ENCODE measurements at places on chromosomes 11 and 22.

DNA sequence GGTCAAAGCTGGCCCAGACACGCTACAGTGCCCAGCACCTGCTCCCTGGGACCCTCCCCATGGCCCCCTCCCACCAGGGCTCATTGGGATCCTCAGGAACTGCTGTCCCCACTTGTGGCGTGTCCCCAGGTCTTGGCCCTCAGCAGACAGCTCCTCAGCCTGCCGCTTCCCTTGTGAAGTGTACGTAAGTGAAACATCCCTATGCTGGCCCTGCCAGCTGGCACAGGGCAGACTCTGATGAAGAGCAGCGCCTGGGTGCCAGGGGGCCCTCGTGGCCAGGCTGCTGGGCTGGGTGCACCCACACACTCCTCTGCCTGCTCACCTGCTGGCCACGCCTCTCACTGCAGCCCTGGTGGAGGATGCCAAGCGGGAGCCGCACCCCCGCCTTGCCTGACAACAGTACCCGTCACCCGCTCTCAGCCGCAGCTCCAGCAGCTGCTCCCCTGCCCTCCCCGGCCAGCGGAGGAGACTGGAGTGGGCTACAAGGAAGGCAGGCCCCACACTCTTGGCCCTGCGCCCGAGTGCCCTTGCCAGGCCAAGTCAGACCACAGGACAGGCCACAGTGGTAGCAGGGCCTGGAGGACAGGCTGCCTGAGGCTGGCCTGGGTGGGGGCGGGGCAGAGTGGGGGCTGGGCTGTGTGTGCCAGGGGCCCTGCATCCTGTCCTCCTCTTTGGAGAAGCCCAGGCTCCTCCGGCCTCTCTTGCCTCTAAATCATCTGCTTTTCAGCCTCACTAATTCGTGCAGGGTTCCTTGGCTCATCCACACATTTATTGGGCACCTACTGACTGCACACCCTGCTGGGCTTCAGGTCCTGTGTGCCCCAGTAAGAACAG, 39.5 kb downstream of the IGF2 start:
- DNase-seq: peak; percentile 65

GRCh38 chr22:32809786-32810554, 8.5 kb downstream of the TIMP3 start:
- DNase-seq: no peak

DNA sequence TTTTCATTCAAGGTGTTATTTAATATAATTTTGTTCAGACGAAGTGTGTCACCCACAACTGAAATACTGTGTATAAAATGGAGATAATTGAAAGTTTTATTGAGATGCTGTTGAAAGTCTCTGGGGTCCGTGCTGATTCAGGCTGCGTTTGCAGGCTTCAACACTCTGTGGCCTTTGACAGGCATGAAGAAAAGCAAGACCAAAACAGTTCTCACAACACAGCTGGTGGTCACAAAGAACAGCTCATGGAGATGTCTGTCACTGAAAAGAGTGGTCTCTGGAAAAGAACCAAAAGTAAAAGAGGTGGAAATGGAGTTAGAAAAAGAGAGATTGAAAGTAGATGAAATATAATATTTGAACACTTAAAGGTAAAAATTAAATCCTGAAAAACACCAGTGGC, 9.8 kb upstream of the MPPED2 start:
- no peak for DNase-seq

- DNase-seq: no peak
Measured at GRCh38 chr22:32864041-32864440, 62.5 kb downstream of the TIMP3 start.

- DNase-seq: no peak
Measured at GRCh38 chr11:62122076-62122475, 1.7 kb upstream of the INCENP start.

- no peak for DNase-seq
Measured at GRCh38 chr11:96538622-96539021, 148.8 kb downstream of the JRKL start.

- peak; percentile 71 for DNase-seq
Measured at GRCh38 chr22:25111579-25112517, 87.8 kb upstream of the CRYBB3 start.

- DNase-seq: no peak
Measured at GRCh38 chr11:130480711-130481140, 32.3 kb downstream of the ADAMTS15 start.

DNA sequence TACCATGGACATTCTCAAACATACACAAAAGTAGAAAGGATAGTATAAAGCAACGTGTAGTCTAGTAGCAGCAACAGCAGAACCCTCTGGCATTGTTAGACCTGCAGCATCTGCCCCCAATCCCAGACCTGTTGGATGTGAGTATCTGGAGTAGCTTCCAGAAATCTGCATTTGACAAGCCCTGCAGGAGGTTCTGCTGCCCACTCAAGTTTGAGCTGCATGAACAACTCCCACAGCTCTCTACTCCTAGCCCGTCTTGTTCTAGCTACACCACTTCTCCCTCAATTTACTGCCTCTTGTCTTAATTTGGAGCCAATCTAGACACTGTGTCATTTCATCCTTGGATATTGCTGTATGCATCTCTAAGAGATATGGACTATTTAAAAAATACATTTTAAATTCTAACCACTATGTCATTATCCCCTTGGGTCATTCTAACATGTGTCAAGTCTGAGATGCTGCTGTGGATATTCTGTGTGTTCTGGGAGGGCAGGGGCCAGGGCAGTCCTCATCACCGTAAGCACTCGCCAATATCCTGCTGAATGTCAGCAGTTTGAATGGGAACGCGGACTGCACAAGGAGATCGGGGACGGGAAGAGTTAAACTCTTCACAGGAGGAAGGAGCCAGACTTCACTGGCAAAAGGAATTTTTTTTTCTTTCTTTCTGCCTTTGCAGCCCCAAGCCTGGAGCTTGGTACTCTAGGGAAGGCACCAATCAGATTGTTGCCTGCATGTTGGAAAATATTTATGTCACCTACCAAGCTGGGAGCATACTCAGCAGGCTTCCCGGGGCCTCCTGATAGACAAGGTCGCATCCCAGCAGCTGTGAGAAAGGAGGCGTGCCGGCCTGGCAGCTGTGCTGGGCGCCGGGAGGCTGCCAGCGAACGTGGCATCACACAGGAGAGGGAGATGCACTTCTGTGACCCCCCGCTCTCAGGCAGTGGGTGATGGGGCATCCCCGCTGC, 429.0 kb downstream of the MIAT start:
- no peak for DNase-seq

DNA sequence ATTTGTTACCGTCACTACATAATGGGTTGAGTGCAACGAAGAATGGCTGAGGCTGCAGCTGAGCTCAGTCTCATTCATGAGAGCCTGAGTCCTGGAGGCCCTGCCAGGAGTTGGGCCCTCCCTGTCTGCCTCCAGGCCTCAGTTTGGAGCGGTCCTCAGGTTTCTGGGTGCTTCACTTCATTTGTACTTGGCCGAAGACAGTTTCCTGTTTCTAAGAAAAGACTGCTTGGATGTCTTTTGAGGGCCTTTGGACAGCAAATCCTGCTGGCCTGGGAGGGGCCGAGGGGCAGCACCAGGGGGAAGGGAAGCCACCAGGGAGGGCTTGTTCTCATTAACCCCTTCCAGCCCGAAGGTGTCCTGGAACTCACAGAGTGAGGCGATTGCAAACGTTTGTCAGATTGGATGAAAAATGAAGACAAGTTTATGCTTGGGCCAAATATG, 163.1 kb downstream of the ETS1 start:
- DNase-seq: no peak

DNA sequence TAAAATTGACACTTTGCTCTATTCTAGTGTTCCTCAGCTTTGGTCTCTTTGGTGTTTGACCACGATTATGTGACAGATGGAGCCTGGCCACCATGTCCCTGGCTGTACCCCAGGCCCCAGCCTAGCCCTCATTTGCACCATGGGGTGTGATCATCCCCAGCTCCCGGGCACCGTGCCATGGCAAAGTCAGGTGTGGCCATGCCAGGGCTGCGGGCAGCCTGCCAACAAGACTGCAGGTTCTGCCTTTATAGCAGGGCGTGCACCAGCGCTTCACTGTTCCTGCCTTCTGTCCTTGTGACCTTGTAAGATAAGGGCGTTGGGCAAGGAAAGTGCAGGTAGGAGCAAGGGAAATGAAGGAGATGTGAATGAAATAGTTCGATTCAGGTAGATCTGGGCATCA, 22.4 kb upstream of the APOBEC3A start:
- DNase-seq: peak; percentile 99

DNA sequence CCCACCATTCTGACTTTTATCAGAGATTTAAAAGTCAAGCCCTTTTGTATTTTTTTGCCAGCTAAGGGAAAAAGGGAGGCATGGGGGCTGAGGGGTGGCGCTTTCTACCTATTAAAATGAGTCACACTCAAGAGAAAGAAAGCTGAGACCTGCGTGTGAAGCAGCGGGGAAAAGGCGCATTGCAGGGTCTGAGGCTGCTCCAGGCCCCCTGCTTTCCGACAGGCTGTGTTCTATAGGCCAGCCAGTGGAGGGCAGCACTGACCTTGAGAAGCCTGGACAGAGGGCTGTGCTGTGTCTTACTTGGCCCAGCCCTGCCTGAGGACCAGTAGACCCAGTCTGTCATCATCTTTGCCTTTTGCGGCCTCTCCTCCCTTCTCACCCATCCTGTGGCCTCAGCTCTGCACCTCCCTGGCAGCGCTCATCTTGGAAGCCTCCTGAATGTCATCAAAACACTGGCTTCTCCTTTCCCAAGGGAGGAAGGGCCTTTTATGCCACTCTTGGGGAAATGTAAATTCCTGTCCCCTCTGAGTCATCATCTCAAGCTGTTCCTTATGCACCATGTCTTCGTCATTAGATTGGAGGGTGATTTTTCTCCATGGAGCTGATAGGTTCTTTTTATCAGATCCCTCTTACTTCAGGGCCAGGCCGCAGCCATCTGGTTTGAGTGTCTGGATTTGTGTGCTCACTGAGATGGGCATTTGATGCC, 12.6 kb upstream of the MAPK8IP1 start:
- DNase-seq: no peak

DNA sequence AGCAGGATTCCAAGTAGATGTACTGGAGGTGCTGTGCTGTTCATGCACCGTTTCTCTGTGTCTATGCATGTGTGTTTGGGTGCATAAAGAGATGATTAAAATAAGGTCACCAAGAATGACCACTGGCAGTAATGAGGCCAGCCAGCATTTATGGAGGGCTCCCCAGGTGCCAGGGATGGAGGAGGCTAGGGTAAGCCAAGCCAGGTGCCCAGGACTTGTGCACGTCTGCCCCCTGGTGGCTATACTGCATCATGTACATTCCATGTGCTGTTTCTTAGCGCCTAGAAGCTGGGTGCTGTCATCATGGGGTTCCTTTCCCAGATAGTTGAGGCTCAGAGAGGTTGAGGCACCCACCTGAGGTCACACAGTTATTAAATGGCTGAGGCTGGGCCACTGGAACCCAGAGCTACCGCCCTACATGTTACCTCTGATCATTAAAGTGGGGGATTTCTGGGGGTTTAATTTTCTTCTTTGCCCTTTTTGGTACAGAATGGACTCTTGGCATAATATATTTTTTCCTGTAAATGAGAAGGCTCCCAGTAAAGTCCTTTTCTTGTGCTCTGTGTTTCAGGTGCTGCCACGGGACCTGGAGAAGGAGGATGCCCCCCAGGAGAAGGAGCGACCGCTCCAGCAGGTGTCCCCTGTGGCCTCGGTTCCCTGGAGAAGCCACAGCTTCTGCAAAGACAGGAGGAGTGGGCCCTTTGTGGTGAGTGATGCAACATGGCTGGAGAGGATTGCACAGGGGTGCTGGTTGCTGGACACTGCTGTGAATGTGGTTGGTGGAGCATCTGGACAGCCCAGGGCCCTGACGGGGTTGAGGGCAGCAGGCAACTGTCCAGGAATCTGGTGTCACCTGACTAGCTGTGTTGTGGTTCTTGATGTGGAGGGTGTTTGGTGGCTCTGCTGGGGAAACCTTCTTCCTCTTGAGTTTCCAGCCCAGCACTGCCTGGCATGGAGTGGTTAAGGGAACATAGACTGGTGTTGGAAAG, 96.4 kb downstream of the KIAA1671 start:
- peak; percentile 78 for DNase-seq

DNA sequence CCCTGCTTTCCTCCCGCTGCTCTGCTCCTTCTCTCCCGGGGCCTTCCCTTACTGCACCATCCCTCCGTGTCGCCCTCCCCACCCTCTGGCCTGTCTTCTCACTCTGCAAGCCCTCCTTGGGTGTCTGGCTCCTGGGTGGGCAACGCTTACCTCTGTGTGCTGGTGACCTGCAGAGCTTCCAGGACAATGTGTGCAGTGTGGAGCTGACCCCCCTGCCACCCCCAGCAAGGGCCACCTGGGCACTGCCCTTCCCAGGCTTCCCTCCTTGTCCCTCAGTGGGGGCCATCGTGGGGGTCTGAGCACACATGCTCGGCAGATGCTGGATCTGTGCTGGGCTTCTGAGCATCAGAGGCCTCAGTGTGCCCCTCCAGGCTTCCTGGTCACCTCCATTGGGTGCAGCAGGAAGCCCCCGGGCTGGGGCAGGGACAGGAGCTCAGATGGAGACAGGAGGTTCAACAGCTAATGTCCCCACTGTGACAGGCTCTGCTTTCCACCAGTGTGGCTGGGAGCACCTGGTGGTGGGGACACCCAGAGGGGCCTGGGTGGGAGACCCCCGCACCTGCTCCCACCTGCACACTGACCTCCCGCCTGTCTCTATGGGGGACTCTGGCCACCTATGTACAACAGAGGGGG, 7.8 kb upstream of the BRSK2 start:
- no peak for DNase-seq

DNA sequence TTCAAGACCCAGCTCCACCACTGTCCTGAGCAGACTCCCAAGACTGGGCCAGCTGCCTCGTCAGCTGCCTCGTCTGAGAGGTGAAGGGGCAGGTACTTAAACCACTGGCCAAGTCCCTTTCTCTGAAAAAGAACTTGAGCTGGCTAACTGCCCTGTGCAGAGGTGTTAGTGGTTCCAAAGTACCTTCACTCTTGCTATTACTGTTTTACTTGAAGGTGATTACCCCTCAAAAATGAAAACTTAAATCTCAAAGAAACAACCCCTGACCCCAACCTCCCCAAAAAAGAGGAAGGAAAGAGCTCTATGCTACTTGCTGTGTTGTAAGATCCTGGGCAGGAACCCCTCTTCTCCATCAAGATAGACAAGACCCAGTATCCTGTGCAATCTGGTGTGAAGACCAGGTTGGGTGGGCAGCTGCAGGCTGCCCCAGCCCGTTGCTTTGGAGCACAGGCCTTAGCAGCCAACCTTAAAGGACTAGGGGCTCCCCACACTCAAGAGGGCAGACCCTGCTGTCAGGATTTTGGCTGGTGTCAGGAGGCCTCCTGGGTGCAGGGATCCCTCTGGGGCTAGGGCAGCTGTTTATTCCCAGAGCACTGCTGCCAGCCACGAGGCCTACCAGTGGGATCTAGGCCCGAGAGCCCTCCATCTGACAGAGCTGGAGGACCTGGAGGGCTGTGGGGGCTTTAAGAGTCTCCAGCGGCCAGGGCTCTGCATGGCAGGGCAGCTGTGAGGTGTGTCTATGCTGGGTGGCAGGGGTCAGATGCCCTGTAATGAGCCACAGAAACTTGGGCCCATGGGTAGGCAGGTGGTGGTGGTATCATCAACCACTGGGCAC, 13.0 kb downstream of the GUCD1 start:
- no peak for DNase-seq

DNA sequence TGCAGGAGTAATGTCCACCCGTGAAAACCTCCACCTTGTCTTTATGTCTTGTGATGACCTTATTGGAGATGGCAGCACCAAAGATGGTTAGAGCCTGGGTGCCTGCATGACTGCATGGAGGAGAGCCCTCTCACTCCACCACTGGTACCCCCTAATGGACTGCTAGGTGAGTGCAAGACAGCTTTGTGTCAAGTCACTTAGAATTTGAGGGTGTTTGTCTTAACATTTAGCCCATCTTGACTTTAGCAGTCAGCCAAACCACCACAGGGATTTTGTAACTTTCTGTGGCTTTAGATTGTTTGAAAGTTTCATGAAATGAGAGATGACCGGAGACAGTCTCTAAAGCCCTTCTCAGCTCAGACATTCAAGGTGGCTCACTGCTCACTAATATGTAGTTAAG, 232.9 kb upstream of the NCAM1 start:
- DNase-seq: no peak

GRCh38 chr11:19594326-19594725, 118.3 kb upstream of the NAV2 start:
- no peak for DNase-seq
